CD4-positive, alpha-beta T cell treated with Interferon alpha-2 for 1 hour (primary cell): ENCODE measurements at places on chromosomes 1 and 21.

- DNase-seq = no peak
These were observed 42.0 kb downstream of the ELK4 start for GRCh38 chr1:205589618-205590456.

GRCh38 chr1:175015243-175015642 lies 8.0 kb downstream of the MRPS14 start:
- no peak for DNase-seq

- no peak for DNase-seq
These were observed 76.8 kb downstream of the BARHL2 start for GRCh38 chr1:90640325-90640724.

DNA sequence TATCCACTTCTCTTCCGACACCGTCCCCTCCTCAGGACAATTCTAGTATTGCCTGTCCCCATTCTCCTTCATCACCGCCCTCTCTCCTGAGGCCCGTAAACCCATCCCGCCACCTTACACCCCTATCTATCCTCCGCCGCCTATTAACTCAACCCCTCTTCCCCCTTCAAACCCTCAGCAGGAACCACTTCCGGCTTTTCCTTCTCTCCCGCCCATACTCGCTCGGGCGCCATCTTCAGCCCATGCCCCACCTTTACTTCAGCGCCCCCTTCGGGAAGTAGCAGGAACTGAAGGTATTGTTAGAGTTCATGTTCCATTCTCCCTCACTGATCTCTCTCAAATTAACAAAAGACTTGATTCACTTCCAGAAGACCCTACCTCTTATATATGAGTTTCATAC lies 31.6 kb downstream of the VN1R5 start:
- no peak for DNase-seq

- no peak for DNase-seq
These were observed 159.9 kb upstream of the RUNX1 start for GRCh38 chr21:35208810-35209517.

- DNase-seq = no peak
These were observed 3.9 kb downstream of the CTRC start for GRCh38 chr1:15442119-15442518.

DNA sequence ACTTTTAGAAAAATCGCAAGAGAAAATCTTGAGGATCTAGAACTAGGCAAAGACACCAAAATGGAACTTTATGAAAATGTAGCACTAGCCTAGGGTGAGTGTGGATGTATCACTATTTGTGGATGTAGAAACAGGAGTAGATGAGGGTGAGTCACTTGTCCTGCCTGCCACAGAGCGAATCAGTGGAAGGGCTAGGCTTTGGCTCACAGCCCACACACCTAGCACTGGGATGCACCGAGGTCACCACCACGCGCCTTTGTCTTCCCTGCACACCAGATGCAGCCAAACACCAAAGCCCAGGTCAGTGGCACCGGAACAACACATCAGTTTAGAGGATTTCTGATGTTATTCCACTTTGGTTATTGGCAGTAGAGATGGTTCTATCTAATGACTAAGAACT lies 38.2 kb downstream of the PKNOX1 start:
- no peak for DNase-seq

DNA sequence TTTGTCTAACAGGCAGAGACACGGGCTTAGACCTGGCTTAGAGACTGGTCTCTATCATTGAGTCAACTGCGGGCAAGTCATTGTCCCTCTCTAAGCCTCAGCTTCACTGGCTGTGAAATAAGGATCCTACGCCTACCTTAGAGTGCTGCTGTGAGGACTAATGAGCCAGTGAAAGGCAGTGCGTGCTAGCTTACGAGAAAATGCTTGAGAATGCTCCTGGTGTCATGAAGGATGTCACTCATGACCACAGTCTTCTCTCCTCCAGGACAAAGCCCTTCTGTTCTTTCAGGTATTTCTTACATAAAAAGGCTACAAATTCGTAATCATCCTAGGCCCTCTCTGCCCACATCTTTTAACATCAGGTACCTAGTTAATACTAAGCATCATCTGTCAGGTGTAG lies 16.5 kb upstream of the A3GALT2 start:
- no peak for DNase-seq

GRCh38 chr21:33374450-33375096 lies 28.6 kb upstream of the IFNGR2 start:
- peak; percentile 73 for DNase-seq

- no peak for DNase-seq
These were observed 107.6 kb downstream of the GALNT2 start for GRCh38 chr1:230174471-230175162.

GRCh38 chr1:88058205-88058604 lies 625.9 kb upstream of the PKN2 start:
- no peak for DNase-seq

DNA sequence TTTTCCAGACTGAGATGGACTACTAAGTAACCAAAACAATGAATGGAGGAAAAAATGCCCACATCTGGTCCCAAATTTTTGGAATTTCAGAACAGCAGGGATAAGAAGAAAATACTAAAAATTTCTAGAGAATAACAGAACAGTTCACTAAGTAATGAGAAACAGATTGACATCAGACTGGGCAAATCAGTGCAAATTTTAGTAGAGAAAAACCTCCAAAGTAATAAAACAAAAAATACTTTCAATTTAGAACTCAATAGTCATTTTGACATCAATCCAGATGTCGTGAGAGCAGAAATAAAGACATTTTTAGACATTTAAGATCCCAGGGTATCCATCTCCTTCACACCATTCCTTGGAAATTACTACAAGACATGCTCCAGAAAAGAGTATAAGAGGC lies 39.3 kb downstream of the CRP start:
- no peak for DNase-seq

DNA sequence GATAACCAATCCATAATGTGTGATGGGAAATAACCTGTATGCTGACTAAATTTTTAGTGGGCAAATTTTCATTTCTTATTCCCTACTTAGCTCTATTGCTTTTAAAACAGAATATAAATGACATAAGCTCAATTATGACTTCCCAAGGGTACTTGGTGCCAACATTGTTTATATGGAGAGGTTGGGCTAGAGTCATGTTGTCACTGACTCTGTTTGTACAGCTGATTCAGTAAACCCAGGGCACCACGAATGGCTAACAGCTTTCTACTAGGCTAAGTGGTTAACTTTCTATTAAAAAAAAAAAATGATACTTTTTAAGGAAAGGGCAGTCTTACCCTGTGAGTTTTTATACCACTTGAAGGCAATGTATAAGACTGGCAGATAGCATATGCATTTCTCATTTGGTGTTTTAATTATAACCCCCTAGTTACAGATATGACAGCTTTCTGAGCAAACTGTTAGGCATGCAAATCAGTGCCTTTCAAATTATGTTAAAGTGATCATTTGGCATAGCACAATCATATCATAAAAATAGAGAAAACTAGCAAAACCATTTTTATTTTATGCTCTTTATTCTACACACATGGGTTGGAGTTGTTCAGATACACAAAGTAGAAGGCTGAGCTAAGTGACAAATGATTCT lies 147.1 kb downstream of the DNM3 start:
- no peak for DNase-seq

DNA sequence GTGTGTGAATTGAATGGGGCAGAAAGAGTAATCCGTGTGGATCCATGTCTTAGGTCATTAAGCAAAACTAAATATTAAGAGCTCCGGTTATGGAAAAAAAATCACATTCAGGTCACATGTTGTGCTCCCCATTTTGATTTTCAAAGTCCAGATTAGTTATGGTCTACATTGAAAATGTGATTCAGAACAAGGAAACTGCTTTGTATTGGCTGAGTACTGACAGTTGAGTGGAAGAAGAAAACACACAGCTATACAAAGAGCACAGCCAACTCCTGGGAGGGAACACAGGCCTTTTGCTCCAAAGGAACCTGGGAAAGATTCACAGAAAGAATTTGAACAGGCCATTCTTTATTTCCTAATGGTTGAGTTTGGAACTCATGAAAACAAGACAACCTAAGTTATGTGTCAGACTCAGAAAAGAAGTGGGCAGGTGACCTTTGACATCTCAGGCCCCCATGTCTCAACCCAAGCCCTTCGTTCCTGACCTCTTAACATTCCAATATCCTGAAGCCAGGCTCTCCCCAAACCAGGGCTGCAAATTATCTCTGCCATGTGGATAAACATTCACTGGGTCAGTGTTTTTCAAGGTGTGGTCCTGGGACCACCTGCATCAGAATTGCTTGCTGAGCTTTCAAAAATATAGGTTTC lies 159.3 kb upstream of the LMO4 start:
- no peak for DNase-seq

- DNase-seq = no peak
These were observed 64.2 kb downstream of the IRF2BP2 start for GRCh38 chr1:234545517-234546386.

- DNase-seq = no peak
These were observed 116.3 kb downstream of the GLUL start for GRCh38 chr1:182275271-182275670.

GRCh38 chr1:201570181-201570885 lies 31.4 kb downstream of the NAV1 start:
- no peak for DNase-seq

DNA sequence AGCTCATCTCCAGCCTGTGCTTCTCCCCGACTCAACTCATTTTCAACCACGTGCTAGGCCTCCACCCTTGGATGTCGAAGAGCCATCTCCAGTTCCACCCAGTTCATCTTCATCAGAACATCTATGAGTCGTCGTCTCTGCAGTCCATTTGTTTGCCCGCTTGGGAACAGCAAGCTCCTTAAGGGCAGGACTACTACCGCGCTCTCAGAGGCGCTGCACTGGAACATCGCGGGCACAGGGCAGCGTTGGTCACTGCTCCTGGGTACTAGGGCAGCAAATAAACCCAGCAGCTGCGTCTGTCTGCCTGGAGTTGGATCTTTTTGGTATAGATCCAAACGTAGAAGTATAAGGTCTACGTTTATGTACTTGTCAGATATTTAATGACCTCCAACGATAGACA lies 478 bp upstream of the PRDM2 start:
- no peak for DNase-seq
